SHP77 treated with DMSO at 0.1 percent for 48 hours (cell line): ENCODE measurements at places on chromosomes 2 and 18.

- DNase-seq: no peak
These were observed 61.1 kb upstream of the SP3 start for GRCh38 chr2:174026122-174026845.

DNA sequence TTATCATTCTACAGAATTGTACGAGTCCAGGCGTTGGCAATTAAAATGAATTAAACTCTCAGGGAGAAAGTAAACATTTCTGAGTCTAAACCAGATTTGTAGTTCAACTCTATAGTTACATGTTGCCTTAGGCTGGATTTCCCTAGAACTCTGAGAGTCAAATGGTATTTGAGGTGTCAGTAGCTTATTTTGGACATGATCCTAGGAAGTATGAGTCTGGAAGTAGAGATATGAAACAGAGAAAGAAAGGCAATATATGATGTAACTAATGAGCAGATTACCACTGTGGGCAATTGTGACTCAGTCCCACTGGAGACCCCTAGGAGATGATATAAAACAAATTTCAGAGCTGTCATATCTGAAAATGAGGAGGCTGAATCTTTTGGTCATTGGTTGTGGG, 199.1 kb upstream of the UBE2E3 start:
- no peak for DNase-seq

DNA sequence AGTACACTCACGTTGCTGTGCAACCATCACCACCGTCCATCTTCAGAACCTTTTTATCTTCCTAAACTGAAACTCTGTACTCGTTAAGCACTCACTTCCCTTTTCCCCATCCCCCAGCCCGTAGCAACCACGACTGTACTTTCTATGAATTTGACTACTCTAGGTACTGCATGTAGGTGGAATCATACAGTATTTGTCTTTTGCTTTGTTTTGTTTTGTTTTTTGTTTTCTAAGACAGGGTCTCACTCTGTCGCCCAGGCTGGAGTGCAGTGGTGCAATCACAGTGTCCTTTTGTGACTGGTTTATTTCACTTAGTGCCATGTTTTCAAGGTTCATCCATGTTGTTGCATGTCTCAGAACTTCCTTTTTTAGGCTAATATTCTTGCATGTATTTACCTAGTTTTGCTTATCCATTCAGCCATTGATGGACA, 7.0 kb upstream of the TYMS start:
- no peak for DNase-seq

GRCh38 chr2:59594671-59595222, 958.7 kb downstream of the BCL11A start:
- no peak for DNase-seq

GRCh38 chr2:101306410-101306809, 2.1 kb downstream of the RNF149 start:
- no peak for DNase-seq

DNA sequence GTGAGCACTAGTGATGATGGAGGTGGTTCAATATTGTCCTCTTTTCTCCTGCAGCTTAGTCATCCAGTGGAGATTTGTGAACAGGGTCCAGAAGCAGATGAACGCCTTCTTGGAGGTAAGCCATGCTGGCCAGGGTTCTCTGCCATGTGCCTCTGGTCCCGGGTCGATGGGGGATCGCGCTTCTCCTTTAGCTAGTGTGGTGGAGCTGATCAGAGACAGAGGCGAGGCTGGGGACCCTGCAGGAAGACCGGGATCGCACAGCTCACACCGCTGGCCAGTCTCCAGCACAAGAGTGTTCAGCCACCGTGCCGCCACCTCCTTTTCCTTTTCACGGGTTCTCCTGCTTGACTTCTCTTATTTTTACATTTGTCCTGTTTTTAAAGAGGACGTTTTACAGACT, 243.4 kb downstream of the ALPK2 start:
- DNase-seq: no peak

- no peak for DNase-seq
These were observed 1268.3 kb upstream of the ACVR2A start for GRCh38 chr2:146576339-146577111.

GRCh38 chr2:112889976-112890375, 21.0 kb upstream of the IL37 start:
- no peak for DNase-seq

GRCh38 chr2:182542501-182543258, 115.8 kb upstream of the PDE1A start:
- no peak for DNase-seq

GRCh38 chr2:216724190-216724589, 28.8 kb upstream of the IGFBP5 start:
- no peak for DNase-seq

- DNase-seq: no peak
These were observed 199.5 kb downstream of the GPD2 start for GRCh38 chr2:156635646-156636045.
